Stimulated activated CD8-positive, alpha-beta memory T cell treated with anti-CD3 and anti-CD28 coated beads, Interleukin-7, amount 100 ng/mL, for 48 hours (primary cell): ENCODE measurements at places on chromosomes 12 and 14.

DNA sequence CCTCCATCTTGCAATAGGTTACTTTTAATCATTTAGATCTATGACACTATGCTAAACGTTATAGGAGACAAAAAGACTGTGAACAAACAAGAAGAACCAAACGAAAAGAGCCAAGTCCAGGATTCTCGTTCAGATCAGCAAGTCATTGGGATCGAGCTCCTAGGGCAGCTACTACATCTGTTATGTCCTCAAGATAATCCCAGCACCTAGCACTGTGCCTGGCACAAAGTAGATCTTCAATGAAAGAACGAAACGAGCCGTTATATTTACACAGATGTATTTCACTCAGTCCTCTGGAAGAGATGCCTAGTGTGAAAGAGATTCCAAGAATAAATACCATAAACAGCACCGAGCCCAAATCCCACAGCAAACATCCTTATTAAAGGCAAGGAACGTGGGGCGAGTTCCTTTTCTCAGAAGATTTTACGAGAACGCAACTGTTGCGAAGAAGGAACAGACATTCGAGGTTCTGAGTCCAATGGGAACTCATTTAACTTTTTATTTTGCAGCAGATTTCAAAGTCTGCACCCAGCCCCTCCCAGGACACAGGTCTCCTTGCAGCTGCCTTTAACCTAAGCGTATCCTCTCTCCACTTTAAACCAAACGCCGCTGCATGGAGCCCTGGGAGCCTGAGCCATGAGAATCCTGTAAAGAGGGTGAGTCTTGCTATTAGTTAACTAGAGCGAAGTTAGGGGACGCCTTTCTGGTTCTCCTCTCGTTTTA is 544 bp upstream of the TDP1 start:
- no peak for DNase-seq

GRCh38 chr12:32702473-32702872 is 23.4 kb downstream of the DNM1L start:
- DNase-seq: no peak

DNA sequence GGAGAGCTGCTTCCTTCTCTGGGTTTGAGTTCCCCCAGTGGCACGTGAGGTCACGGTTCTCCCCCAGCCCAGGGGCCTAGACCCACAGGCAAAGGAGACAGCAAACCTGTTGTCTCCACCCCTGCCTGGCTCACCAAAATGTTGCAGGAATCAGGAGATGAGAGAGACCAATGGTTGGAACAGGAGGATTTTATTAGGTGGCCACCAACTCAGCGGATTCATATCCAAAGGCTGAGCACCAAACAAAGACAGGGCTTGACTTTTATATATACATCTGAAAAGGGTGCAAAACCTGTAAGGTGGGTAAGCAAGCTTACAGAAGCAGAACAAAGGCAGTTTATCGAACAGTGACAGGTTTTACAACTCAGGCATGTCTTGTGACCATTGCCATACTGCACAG is 9.2 kb upstream of the ADAM21 start:
- DNase-seq: no peak

GRCh38 chr12:52912711-52913430 is 8.0 kb upstream of the KRT8 start:
- no peak for DNase-seq

GRCh38 chr12:9084417-9084816 is 31.3 kb downstream of the A2M start:
- DNase-seq: no peak

GRCh38 chr14:56331592-56332216 is 213.5 kb downstream of the PELI2 start:
- no peak for DNase-seq
